ENCODE measurements at places on chromosomes 2 and 18.

DNA sequence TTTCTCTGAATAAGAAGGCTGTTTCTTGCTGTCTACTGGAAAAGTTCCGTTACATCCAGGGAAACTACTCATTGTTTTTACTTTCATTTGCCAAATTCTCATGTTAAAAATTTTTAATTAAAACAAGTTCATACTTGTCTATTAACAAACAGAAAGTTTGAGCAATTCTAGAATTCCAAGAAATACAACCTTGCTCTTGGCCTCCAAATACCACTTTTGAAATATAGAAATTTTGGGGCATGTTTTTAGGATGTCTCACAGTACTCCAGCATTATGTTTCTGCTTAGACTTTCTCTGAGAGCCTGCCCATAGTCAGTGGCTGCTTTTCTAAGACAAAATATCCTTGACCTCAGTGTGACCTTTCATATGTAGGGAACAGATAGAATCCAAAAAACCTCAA is 228.7 kb upstream of the RND3 start:
- no peak for DNase-seq

DNA sequence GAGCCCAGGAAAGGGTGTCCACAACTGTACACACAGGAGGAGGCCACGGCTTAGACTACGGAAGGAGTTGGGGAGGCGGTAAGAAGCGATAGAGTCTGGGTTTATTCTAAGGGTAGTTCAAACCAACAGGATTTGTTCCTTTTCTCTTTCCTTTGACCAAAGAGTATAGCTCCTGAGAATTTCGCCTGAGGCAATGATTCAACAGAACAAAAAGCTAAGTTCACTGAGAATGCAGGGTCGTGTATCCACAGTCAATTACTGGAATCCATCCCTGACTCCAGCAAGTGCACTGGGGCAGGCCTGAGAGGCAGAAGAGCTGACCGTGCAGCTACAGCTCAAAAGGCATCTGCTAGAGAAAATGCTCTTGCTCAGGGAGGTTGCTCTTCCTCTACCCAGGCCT is 140.9 kb downstream of the TFCP2L1 start:
- no peak for DNase-seq

- DNase-seq = no peak
Observed at GRCh38 chr2:180597179-180597578, 383.2 kb upstream of the UBE2E3 start.

- no peak for DNase-seq
Observed at GRCh38 chr2:44932564-44933392, 8.7 kb upstream of the SIX3 start.

DNA sequence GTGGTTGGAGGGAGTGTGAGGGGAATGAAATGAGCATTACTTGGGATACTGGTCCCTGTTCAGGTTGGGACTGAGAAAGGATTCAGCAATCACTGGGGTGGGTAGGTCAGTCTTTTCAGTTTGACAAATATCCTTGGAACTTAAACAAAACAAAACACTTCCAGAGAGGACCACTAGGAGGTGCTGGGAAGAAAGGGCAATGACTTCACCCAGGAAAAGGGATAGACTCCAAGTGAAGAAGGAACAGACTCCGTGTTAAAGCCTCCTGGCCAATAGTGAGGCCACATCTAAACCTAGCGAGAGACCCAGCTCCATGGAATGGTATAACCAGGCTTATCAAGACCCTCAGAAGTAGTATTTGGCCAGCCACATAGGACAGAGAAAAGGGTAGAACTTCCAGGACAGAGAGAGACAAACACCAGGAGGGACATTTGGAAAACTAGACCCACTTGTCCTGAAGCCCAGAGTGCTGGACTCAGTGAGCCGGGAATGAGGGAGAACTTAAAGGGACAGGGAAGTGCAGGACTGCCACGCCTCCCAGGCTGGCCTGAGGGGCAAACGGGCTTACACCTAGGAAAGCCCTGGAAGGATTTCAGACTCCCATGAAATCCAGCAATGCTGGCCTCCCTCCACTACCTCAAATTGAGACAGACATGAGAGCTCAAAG is 19.6 kb upstream of the KCNG3 start:
- no peak for DNase-seq

GRCh38 chr18:54774981-54775665 is 53.2 kb upstream of the RAB27B start:
- DNase-seq = no peak

DNA sequence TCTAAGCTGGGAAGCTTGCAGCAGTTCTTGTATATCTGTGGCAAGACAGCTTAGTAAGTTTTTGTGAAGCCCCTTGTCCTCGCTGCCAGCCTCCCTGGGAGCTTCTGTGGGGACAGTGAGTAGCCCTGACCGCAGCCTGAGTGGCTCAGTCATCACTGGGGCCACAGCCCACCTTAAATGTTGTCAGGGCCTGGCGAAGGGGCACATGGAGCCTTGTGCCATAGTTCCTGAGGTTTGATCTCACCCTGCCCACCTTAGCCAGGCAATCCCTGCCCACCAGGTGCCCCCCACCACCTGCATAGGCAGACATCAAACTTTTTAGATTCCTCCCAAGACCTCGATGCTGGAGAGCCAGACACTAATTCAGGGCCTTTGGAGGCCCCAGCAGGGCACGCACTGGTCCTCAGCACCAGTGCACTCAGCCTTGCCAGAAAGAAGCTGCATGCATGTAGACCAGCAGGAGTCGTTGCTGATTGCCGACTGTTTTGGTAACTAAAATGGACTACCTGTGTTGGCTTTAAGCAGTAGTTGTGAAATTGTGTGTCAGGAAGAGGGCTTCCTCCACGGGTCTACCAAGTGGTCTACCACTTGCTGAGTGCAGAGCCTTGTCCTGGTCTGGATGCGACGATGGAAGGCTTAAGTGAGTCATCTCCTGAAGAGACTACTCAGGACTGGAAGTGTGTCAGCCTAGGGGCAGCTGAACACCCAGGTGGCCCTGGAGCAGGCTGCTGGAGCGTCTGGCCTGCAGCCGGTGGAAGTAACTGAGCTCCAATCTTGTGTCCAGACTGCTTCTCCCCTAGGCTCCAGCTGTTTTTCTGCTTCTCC is 233.1 kb downstream of the SEPTIN10 start:
- DNase-seq = no peak

- DNase-seq = no peak
Observed at GRCh38 chr2:47083886-47084687, 71.0 kb downstream of the STPG4 start.

GRCh38 chr18:55422456-55423180 is 165.4 kb downstream of the TCF4 start:
- DNase-seq = peak; percentile 69

GRCh38 chr18:24170360-24170759 is 31.5 kb downstream of the CABYR start:
- DNase-seq = no peak

DNA sequence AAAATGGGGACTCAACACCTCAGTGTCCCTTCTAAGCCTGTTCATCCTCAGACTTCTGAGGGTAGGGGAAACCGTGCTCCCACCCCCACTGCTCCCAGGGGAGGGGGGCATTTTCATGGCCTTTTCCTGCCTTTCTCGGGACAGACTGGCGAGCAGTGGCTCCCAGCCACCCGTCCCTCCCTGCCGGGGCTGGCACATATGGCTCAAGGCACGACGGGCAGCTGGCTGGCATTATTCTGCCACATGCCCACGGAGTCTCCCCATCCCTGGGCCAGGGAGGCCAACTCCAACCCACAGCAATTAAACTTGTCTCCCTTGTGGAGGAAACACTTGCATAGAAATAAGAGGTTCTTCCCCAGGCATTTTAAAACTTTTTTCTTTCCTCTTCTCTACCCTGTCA is 148.5 kb upstream of the CBLN2 start:
- no peak for DNase-seq

- DNase-seq = no peak
Observed at GRCh38 chr2:45329045-45329677, 281.9 kb downstream of the SRBD1 start.

GRCh38 chr2:64522843-64523428 is 1.2 kb upstream of the AFTPH start:
- peak; percentile 77 for DNase-seq

DNA sequence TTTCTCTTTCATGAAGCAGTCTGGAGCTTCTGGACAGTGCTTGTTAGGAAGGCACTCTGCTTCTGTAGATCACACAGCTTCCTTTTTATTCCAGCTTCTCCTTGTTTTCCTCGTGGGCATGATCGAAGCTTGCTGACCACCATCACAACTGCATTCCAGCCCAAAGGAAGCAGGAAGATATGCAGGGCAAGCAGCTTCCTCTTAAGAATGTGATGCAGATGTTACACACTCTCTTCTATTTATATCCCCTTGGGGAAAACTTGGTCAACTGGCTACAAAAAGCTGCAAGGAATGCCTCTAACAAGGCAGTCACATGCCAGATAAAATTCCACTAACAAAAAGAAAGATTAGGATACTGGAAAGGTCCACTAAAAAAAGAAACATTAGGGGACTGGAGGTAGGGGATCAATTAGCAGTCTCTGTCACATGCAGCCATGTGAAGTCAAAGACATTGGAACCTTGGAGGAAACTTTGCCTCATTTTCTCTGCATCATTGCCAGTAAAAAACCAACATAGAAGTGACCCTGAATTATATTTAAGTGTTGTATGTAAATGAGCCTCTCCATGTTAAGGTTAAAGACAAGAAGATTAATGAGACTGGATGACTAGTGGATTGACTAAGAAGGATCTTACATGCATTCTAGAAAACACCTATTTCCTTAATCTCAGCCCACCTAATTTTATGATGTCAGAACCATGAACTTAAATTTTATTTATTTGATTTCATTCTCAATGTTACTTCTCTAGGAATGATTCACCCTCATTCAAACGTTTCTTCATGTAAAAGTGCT is 98.3 kb downstream of the NAB1 start:
- no peak for DNase-seq

- no peak for DNase-seq
Observed at GRCh38 chr2:188884517-188884916, 89.7 kb upstream of the COL3A1 start.

GRCh38 chr2:143623231-143623908 is 494.2 kb downstream of the ARHGAP15 start:
- no peak for DNase-seq

- DNase-seq = no peak
Observed at GRCh38 chr2:236616624-236617023, 47.0 kb downstream of the ACKR3 start.
